HS-27A (cell line): ENCODE measurements at places on chromosomes 6 and 20.
A peak's percentile ranks its signal among the peaks of the same experiment; 100 is the strongest.

- no peak for DNase-seq
Measured at GRCh38 chr6:152293404-152293803, 343.8 kb downstream of the SYNE1 start.

- DNase-seq, result no peak
Measured at GRCh38 chr20:16061351-16061750, 511.9 kb downstream of the KIF16B start.

DNA sequence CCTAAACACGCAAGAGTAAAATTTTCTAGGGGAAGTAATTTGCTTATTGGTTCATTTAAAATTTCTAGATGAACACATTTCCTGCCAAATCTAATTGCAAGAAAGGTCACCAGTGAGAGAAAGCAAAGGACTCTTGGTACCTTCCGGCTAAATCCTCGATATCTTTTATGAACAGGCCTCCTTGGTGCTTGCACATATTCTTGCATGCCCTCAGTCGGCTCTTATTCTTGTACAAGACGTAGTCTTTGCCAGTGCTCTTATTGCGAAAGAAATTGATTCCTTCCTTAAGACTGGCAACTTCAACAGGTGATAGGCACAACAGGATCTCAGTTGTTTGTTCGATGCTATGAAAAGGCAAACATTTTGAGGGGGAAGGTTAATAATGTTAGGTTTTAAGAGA is 141.7 kb upstream of the CARMIL1 start:
- DNase-seq, result no peak

- DNase-seq, result no peak
Measured at GRCh38 chr6:90809035-90809434, 222.2 kb upstream of the MAP3K7 start.

GRCh38 chr6:33595001-33595846 is 15.1 kb upstream of the BAK1 start:
- DNase-seq, result no peak

GRCh38 chr20:56691325-56691998 is 62.4 kb downstream of the TFAP2C start:
- no peak for DNase-seq

DNA sequence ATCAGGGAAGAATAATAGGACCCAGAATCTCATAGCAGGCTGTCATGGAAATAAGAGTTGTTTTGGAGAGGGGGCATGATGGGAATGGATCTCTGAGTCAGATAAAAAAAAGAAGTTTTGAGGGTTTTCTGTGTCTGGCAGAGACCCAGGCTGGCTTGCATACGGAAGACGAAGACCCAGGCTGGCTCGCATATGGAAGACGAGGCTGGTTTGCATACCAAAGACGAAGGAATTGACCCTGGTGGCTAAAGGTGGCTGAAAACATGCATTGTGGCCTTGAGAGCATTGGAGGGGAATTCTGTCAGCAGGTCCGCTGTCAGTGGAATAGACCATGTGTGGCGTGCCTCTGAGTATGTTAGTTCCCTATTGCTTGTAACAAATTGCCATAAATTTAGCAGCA is 335.1 kb downstream of the BTBD3 start:
- no peak for DNase-seq

- no peak for DNase-seq
Measured at GRCh38 chr6:167683028-167683862, 143.5 kb upstream of the AFDN start.

GRCh38 chr20:18414140-18414539 is 52.7 kb downstream of the DZANK1 start:
- no peak for DNase-seq

DNA sequence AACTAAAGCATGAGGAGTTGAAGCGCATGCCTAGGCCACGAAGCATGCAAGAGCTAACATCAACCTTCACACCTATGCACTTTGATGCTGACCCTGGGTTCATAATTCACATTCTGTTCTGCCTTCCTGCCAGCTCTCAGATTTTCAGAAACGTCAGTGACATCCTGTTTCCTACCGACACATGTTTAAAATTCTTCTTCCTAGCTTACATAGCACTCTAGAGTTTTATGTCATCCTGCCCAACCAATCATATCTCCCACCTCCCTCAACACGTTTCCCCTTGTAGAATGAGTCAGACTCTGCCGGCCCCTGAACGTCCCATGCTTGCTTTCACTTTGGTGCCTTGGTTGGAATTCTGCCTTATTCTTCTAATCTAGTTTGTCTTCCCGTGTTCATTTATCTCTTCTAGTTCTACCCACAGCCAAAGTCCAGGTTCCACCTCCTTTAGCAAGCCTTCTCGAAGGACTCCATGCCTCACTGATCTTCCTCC is 97.2 kb upstream of the MAP7 start:
- no peak for DNase-seq

GRCh38 chr6:41596096-41596685 is 42.1 kb upstream of the MDFI start:
- DNase-seq, result no peak

GRCh38 chr20:5569021-5569420 is 181.2 kb upstream of the SHLD1 start:
- peak; percentile 14 for DNase-seq

- no peak for DNase-seq
Measured at GRCh38 chr6:109383438-109383940, 1.2 kb upstream of the CD164 start.

DNA sequence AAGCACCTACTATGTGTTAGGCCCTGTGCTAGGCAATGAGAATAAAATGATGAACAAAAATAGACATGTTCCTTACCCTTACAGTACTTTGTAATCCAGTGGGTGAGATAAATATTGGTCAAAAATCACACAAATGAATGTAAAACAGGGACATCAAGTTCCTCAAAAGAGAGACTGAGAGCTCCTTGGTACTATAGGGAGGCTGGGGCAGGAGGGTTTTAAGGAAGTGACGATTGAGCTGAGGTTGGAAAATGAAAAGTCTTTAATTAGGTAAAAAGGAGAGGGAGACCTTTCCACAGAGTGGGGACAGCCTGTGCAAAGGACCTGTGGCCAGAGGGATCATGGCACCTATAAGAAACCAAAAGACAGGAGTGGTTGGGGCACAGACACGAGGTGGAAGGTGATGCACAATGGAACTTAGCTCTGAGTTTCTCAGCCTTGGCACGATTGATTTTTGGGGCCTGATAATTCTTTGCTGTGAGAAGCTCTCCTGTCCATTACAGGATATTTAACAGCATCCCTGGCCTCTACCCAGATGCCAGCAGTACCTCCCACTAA is 140.3 kb downstream of the CEP57L1 start:
- DNase-seq, result no peak

DNA sequence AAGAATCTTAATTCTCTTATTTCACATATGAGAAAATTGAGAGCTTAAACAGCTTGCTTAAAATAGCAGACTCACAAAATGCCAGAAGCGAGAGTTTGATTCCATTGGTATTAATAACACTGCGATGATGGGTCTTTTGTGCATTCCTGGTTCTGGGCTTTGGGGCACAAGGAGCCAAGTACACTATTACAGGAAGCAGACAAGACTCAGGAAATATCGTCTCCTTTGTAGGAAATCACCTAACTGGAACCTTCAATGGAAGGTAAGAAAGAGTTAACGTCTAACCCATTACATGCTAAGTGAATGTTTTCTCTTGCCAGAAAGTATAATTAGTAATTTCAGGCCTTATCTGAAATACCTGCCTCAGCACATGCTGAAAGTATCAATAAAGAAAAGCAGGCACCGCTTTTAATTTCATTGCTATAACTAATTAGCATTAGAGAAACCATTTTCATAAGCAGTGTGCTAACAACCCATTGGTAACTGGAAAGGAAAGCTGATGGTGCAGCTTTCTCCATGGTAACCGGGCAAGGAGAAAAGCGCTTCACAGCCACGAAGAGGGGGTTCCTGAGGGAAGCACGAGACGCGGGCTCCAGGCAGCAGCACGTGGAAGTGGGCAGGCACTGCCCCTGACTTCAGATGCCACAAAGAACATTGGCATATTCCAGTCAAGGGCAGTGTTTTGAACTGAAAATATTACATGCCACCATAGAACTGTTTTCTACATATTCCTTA is 206.7 kb upstream of the AGPAT4 start:
- DNase-seq, result no peak

GRCh38 chr20:25296094-25297093 is 48.5 kb downstream of the PYGB start:
- DNase-seq, result no peak

DNA sequence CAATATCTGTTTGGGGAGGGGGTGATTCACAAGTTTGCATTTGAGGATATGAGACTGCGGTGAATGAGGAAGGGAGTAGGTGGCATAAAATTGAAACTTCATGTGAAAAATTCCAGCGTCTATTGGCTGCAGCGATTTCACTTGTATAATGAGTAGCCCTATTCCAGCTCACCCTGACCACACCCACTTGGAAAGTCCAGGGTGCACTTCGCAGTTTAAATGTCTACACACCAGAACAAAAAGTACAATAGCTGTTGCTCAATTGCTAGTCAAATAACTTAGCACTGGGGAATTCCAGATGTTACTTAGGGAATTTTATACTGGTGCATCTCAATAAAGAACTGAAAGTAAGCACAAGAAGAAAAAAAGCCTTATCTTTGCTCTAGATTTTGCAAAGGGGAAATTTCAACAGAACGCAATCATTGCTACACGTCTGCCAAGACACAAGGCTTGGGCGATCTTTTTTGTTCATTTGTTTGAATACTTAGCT is 6.3 kb downstream of the TNFAIP3 start:
- no peak for DNase-seq

- DNase-seq, result no peak
Measured at GRCh38 chr20:35984382-35984781, 16.0 kb downstream of the CNBD2 start.

- DNase-seq, result peak; percentile 93
Measured at GRCh38 chr6:31083742-31084354, 28.5 kb downstream of the C6orf15 start.

DNA sequence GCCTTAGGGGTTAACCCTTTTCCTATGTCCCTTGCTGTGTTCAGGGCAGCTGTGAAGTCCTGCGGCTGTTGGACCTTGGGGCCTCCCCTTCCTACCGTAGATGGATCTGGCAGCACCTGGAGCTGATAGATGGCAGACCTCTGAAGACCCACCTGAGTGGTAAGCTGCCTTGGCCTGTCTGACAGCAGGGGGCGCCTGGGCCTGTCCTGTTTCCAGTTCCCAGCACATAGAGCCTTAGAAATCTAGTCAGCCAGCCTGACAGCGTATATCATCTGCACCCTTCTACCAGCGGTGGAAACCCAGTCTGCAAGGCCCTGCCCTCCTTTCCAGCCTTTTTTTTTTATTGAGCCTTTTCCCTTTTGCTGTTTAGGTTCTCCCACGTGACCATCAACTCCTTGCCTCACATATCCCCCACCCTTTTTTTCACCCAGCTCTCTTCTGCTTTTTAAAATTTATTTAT is 26.6 kb downstream of the CNBD2 start:
- peak; percentile 43 for DNase-seq

DNA sequence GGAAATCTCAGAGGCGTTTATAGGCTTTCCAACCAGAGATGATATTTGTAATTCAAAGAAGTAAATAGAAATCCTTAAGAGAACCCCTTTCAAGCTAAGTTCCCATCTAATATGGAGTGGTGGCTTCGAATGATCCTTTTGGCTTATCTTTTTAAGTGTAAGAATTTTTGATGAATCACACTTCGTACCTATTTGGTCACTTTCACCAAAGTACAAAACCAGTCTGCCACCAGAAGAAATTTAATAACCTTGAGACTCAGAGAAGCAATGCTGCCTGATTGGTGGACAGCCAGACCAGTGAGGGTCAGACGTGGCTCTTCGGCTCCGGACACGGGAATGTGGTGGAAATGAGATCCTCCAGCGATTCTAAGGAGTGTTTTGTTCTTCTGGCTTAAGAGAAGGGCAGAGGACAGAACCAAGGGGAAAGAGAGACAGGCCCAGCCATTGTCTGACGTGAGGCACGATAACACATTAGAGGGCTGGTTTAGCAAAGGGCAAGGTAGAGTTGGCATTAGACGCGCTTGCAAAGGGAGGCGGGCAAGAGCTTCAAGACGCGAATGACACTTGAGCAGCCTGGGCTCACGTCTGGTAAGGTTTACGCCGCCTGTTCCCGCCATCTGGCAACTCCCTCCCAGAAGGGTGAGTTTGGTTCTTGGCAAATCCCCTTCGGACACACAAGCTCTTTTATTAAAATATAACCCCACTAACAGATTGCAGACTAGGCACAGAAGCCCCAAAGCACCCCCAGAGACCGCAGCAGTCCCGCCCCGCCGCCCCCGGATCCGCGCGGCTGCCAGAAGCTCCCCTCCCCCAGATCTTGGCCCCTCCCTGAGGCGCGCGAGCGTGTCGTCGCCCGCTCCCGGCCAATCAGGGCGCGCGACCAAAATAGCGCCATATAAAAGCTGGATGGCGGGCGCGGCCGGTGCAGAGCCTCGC is 50.0 kb upstream of the EZR start:
- no peak for DNase-seq

GRCh38 chr6:7052443-7053011 is 55.2 kb upstream of the RREB1 start:
- DNase-seq, result no peak

GRCh38 chr20:63292904-63293303 is at the start of gene COL20A1:
Gene COL20A1, plus strand, starts transcription at chr20:63293186. Its CDS starts 1,922 bp downstream, at chr20:63295108.
- no peak for DNase-seq

GRCh38 chr6:19465256-19465655 is 371.9 kb upstream of the ID4 start:
- DNase-seq, result no peak

DNA sequence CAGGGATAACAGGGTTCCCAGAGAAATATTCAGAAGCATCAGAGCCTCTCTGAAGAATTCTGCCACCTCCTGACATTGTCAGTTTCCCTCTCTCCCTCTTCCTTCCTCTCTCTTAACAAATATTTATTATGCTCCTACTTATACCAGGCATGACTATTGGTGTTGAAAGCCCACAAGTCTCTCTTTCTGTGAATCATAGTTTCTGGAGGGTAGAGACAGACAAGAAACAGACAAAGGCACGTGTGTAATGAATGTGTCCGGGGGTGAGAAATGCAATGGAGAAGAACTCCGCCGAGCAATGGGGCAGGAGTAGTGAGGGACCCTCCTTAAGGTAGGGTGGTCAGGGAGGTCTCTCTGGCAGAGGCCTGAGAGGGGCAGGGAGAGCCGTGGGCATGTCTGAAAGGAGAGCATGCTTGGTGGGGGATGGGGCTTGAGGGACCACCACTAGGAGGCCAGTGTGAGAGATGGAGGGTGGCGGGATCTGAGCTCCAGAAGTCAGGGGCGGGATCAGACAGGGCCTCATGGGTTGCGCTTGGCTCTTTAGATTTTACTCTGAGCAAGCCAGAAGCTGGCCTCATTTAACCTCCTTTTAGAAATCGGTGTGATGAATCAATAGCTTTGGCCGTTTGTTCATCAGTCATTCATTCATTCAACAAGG is 57.3 kb downstream of the EYA2 start:
- no peak for DNase-seq

GRCh38 chr6:2725999-2726567 is 24.6 kb downstream of the MYLK4 start:
- DNase-seq, result no peak

- no peak for DNase-seq
Measured at GRCh38 chr20:14724468-14724867, 387.1 kb upstream of the FLRT3 start.
